Stimulated activated CD4-positive, alpha-beta T cell treated with anti-CD3 and anti-CD28 coated beads, Interleukin-4, amount 100 ng/mL, for 24 hours (primary cell): ENCODE measurements at places on chromosomes 11 and 22.

DNA sequence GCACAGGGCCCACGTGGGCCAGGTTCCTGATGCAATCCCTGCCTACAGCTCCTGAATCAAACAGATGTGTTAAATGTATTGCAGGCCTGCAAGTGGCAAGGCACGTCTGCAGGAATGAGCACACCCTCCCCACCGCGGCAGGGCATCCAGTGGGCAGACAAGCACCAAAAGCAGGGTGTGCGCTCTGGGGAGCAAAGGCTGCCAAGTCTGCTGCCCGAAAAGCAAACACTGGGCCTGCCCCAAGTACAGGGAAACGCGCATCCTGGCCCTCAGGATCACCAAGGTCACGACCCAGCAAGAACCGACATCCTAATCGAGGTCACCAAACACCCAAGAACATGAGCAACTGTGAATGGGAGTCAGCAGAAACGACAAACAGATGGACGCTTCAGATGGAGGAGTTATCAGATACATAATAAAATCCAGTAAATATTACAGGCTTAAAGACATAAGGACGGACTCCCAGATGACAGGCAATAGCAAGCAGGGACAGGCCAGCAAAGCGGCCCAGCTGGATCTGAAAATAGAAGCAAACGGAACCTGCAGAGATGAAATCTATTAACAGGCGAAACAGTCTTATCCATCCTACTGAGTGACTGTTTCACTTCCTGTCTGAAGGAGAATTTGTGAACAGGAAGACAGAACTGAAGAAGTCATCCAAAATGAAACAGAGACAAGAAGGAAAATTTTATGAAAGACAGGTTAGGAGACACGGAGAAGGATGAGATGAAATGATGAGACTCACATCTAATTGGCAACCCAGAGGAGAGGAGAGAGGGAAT lies 26.7 kb downstream of the CARS1 start:
- DNase-seq = no peak

DNA sequence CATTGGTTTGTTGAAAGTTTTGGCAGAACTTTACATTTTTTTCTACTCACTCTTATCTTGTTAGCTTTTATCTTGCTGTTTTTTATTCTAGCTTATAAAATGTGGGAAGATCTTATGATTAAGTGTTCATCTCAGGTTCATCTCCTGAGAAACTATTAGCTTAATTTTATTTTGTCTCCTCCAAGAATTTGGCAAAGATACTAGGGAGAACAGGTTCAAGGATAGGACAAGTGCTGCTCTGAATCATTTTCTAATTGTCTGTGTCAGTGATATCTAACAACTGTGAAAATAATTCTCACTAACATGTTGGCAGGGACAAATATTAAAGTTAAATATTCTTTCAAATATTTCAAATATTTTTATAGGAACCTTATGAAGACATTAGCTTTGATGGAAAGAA lies 38.2 kb upstream of the FSHB start:
- DNase-seq = no peak

GRCh38 chr22:33006220-33006954 lies 51.8 kb downstream of the SYN3 start:
- DNase-seq = no peak

GRCh38 chr22:44542561-44543222 lies 44.7 kb upstream of the RTL6 start:
- no peak for DNase-seq
